ENCODE measurements at places on chromosomes 2 and 18.

DNA sequence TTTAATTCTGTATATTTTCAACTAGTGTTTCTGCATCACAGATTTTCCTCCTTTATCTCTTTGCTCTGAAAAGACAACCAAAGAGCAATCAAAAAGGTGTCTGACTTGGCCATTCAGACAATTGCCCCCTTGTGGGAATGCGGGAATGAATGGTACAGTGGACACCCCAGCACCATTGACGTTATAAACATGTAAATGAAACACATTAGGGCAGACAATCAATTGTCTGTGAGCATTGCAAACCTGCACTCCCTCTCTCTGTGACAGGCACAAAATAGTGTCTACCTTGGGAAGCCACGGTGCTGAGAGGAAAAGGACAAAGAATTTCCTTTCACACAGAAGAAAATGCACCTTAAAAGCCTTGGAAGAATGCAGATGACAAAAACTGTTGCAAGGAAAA lies 8.0 kb downstream of the ZEB2 start:
- no peak for DNase-seq

- DNase-seq: no peak
Observed at GRCh38 chr18:53946594-53946993, 277.9 kb downstream of the MBD2 start.

DNA sequence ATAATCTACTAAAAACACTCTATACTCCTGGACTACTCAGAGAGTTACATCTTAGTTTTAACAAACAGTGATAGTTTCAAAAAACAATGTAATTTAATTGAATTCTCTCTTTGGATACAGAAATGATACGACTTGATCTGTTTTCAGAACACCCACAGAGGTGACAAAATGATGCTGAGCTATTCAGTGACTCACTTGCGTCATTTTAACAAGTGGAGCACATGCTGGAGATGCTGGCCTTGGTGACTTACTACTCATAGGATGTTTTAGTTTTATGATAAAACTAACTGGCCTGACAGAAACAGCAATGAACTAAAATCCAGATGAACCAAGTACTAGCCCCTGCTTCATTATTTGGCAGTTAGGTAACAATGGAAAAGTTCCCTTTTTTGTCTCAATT lies 101.3 kb upstream of the ITGB6 start:
- DNase-seq: no peak

GRCh38 chr2:171128461-171128860 lies 32.2 kb downstream of the TLK1 start:
- no peak for DNase-seq

GRCh38 chr2:67871686-67872412 lies 191.0 kb downstream of the C1D start:
- no peak for DNase-seq

DNA sequence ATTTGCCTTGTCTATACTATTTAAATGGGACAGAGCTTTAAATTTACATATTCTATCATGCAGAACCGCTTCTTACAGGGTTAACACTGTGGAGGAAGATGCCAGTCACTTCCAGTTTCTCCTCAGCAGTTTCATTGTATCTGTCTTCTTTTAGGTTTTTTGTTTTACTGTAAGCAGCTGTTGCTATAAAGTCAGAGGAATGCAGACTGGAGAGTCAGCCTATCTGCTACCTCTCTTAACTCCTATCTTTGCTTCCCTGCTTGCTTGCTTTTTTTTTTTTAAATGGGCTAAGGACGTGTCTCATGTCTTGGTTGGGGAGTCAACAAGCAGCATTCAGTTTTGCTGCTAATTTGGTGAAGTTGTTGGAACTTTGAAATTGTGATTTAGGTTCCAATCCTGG lies 8.9 kb downstream of the EPC2 start:
- DNase-seq: no peak

DNA sequence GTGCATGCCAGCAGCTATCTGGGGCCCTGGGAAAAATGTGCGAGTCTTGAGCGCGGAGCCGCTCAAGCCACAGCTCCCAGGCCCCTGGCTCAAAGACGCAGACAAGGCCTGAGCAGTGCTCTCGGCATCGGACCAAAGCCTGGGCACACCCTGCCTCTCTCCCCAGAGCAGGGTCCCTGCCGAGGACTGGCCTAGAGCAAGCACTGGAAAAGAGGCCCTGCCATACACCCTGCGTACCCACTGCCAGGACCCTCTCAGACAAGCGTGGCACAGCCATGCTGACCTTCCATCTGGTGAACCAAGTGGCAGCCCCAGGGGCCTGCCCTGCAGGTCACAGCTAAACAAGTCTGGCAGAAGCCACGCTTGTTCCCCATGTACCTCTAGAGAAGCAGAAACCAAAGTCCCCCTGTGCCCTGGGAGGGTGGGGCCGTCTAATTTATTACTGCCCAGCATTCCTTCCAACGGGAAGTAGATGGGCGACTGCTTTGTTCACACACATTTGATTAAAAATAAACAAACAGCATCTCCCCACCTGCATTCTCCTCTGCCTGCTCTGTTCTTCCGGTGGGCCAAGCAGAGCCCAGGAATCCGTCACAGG lies 14.0 kb downstream of the STK25 start:
- no peak for DNase-seq

DNA sequence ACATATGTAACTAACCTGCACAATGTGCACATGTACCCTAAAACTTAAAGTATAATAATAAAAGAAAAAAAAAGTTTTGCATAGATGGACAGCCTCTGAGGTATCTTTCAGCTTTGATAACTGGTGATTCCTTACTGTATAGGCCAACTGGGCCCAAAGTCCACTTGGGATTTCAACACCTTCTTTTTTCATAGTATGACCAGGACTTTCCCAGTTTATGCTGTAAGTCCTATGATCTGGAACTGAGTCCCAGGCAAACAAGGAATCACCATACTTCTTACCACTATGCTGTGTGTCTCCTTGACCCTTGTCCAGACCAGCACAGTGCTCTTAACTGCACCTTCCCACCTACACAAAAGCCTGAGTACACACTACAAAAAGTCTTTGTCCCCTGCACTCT lies 205.1 kb upstream of the RBBP8 start:
- no peak for DNase-seq

GRCh38 chr2:98634406-98635092 lies 26.2 kb downstream of the UNC50 start:
- DNase-seq: no peak

DNA sequence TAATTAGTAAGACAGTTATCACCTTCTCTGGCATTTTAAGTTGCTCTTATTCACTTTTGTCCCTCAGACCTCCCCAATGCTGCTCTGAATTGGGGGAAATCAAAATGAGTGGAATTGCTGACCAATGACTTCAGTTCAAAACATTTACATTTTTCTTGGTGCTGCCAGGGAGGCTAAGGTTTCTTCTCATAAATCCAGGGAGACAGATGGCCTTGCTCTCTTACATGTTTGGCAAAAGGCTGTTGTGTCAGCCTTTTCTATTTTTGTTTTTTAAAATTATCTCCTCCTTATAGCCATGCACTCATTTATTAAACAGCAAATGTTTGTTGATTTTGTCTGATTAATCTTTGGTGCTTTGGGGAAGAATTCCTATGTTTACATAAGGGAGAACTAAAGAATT lies 82.0 kb downstream of the GALNT13 start:
- DNase-seq: no peak

DNA sequence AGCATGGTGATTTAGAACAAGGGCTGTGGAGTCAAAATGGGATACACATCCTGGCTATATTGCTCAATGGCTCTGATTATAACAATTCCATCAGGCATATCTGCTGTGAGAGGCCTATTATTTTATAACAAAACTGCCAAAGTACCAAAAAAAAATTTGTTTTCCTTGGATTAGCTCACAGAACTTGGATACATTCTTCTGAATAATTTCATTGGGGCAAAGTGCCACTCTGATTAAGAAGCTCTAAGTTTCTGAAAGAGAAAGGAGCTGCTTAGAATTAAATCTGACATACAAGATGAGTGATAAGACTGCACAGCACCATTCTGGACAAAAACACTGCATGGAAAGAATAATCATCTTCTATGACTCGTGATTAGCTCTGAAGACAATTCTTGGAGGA lies 85.7 kb downstream of the SMC6 start:
- no peak for DNase-seq

- DNase-seq: no peak
Observed at GRCh38 chr2:109299536-109299935, 170.5 kb downstream of the SH3RF3 start.

DNA sequence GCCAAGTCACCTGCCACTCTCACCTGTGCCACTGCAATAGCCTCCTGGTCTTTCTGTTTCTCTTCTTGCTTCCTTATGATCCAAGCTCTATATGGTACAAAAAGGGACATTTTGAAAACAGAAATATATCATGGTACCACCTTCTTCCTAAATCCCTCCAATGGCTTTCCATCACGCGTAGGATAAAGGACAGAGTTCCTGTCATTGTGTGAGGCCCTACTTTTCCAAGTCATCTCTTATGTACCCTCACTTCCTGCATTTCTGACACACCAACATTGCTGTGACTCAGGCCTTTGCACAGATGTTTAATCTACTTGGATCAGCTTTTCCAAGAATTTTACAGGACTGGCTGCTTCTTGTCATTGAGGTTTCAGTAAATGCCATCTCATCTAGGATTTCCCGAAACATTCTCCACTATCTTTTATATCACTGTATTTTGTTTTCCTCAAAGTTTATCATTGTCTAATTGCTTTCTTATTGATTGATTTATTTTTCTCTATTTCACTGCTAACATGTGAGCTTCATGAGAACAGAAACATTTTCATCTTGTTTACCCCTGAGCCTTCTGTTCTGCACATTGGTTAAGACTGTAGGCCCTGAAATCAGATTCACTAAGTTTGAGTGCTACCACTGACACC lies 426.1 kb upstream of the FANCL start:
- no peak for DNase-seq

DNA sequence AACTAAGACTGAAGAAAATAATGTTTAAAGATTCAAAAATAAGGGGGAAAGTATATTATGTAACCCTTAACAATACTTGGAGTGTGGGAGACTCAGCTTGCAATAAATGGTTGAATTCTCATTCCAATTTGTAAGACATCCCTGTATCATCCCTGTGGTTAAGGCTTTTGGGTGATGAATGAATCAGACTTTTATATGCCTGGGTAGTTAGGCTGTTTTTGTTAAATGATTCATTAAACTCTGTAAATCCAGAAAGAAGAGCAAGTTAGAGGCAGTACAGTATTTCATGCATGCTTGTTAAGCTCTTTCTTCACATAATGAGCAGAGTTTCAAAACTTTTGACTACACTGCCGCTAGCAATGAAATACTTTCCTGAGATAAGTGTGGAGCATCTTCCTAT lies 948.8 kb downstream of the SOCS6 start:
- no peak for DNase-seq

DNA sequence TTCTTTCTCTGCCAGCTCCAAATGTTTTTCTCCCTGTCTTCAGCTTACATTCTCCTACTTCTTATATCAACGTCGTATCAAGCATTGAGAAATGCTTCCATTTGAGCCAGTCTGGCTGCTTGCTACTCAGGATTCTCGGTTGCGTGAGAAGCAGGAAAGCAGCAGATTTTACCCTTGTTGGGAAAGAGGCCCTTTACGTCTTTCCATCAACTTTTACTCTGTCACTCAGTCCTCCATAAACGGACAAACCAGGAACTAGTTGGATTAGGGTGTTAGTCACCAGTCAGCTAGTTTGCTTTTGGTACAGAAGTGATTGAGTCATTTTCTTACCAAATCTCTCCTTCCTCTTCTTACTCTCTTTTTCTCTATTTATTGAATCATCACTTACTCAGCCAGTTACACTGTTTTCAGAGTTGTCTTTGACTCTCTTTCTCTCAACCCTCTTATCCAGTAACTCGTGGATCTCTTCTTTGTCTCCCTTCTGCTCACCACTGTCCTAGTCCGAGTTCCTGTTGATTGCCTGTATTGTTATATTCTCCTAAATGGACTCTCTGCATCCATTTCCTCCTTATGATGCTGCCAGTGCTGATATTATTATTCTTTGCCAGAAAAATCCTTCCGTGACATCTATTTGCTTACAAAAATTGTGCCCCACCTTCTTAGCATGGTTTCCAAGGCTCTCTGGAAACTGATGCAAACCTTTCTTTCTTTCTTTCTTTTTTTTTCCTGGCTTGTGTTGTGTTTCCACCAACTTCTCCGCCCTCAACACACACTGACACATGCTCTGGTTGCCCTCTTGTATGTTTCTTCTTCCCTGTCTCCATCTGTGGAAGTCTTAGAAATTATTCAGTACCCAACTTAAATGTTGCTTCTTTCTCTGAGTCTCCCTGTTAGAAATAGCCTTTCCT lies 61.5 kb downstream of the VRK2 start:
- DNase-seq: no peak

- DNase-seq: no peak
Observed at GRCh38 chr2:97774425-97774824, 61.0 kb downstream of the ZAP70 start.

DNA sequence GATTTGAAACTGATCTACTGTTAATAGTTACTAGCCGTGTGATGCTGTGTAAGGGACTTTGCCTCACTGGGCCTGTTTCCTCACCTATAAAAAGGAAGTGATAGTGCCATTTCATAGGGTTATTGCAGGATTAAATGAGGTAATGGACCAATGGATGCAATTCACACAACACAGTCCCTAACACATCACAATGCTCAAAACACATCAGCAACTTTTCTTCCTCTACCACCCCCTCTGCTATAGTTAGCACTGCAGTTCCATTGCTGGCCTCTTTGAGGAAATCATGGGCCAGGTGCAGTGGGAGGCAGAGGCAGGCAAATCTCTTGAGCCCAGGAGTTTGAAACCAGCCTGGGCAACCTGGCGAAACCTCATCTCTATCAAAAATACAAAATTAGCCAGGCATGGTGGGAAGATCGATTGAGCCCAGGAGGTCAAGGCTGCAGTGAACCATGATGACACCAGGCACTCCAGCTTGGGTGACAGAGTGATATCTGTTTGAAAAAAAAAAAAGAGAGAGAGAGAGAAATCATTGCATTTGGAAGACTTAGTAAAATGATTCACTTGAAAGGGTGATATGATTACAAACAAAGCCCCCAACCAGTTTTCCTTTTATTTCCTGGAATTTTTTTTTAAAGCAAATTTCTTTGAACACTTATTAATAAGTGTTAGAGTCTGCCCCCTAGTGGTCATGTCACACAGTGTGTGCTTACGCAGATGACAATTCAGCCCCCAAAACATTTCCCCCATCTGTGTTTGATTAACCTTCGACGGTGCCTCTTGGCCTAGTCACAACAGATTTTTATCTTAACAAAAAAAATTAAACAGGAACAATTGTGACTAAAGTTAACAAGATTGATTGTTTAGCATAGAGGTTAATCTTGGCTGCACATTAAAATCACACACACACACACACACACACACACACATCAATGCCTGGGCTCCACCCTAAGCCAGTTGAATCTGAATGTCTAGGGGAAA lies 88.6 kb upstream of the BCL11A start:
- DNase-seq: no peak

DNA sequence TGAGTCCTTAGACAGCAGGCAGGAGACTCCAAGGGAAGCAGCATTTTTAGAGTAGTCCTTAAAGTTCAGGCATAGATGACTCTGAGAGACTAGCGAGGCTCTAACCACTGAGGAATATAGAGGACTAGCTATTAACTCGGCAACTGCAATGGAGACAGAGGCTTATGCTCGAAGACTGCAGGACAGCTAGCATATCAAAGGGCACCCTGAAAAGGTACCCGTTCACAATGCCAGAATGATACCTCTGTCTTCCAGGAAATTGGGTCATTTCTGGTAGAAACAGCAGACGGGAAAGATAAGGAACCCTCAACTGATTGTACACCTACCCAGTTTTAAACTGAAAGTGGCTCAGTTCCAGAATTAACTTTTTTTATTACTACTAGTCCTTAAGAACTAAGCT lies 1204.0 kb upstream of the ZEB2 start:
- DNase-seq: no peak

- DNase-seq: no peak
Observed at GRCh38 chr18:44033144-44033701, 647.5 kb upstream of the SETBP1 start.

Measured in stimulated activated CD4-positive, alpha-beta T cell treated with anti-CD3 and anti-CD28 coated beads, Interleukin-1b, Interleukin-23, amount 100 ng/mL, for 24 hours (primary cell).